ENCODE measurements at places on chromosomes 12 and 14. TPM values are rescaled to one million over a fixed set of nuclear protein-coding genes. Genes with fewer than 3 reads are reported as not detected.

Gene TMEM52B
- total RNA-seq, result 0.21 TPM

Gene GPR68
- 4.1 TPM for total RNA-seq

Gene DLGAP5
- total RNA-seq, result not detected

GRCh38 chr12:48132826-48133225 is 13.7 kb downstream of the PFKM start:
- H3K4me1 ChIP-seq, result no peaks in the 10 kb centered on the region
- H3K4me3 ChIP-seq, result no peak overlapping the region

DNA sequence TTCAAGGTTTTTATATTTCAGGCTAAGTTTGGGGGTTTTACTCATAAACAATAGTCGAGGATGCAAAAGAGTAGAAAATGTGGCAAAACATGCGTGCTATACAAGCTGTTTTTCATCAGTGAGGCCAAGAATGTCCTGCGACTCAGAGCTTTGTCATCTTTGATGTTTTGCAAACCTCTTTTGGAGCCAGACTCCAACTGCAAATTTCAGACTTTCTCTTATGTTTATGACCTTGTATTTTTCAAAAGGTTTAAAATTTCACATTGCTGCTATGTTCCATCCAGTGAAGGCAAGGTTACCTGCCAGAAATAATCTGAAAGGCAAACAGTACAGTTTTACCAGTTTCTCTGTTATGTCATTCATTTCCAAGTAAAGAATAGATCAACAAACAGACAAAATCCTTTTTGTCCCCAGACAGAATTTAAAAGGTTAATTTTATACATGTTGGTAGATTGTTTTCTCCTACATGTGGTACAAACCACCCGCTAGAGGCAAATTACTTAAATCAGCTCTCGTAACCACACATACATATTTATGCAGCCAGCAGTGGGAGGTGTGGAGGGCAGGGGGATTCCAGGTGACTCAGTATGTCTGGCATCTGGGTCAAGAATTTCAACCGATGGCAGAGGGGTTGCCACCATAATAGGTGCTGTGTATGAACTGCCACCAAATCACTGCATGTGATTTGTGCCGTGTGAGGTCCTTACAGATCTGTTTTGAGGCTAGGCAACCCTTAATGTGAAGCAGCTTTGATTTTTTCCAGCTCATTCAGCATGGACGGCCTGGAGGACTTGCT is 119.8 kb upstream of the CPM start:
- DNase-seq, result no peak
- no peaks in the 10 kb centered on the region for H3K27me3 ChIP-seq
- H3K4me3 ChIP-seq, result no peak overlapping the region
- H3K27ac ChIP-seq, result no peak overlapping the region

DNA sequence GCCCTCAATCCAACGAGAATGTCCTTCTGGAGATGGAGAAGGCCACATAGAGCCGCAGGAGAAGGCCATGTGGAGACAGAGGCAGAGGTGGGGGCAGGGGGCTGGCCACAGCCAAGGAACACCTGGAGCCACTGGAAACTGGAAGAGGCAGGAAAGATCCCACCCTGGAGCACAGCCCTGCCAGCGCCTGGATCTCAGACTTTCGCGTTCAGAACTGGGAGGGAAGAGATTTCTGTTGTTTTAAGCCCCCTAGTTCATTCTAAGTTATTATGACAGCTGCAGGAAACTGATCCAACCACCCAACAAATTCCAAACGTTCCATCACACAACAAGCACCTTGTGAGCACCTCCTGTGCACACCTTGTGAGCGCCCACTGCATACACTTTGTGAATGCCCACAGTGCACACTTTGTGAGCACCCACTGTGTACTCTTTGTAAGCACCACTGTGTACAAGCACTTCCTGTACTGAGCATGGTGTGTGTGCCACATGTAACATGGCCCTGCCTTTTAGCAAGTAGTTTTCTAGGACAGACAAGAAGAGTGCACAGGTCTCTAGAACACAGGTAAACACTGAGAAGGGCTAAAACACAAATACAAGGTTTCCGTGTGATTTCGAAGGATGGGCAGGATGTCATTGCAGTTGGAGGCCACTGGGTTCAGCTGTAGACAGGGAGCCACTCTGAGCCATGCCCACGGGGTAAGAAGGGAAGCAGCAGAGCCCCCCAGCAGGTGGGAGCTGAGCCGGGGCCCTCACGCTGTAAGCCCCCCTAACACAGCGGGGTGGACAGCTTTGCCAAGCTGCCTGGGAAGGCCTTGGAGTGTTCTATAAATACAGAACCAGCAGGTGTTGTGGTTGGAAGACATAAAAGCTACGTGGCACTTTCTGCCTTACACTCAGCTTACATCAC is 15.4 kb downstream of the RIMBP2 start:
- H3K4me1 ChIP-seq, result no peaks in the 10 kb centered on the region
- no peak overlapping the region for H3K4me3 ChIP-seq
- no peak for DNase-seq
- H3K36me3 ChIP-seq, result no peaks in the 10 kb centered on the region
- no peak overlapping the region for H3K27ac ChIP-seq

GRCh38 chr14:36717363-36717762 is 55.7 kb downstream of the PAX9 start:
- no peaks in the 10 kb centered on the region for H3K36me3 ChIP-seq
- no peak overlapping the region for H3K27ac ChIP-seq
- DNase-seq, result no peak
- no peak overlapping the region for H3K4me3 ChIP-seq
- H3K27me3 ChIP-seq, result no peaks in the 10 kb centered on the region

- H3K27me3 ChIP-seq, result peaks cover 7% of the 10 kb centered on the region
- no peak for DNase-seq
- H3K27ac ChIP-seq, result no peak overlapping the region
- no peaks in the 10 kb centered on the region for H3K4me1 ChIP-seq
- H3K36me3 ChIP-seq, result no peaks in the 10 kb centered on the region
Observed at GRCh38 chr12:52344111-52344510, 22.9 kb upstream of the KRT83 start.

GRCh38 chr12:53004582-53004981 is 1.7 kb upstream of the EIF4B start:
- no peak overlapping the region for H3K27ac ChIP-seq
- no peak overlapping the region for H3K4me3 ChIP-seq
- H3K4me1 ChIP-seq, result no peaks in the 10 kb centered on the region

DNA sequence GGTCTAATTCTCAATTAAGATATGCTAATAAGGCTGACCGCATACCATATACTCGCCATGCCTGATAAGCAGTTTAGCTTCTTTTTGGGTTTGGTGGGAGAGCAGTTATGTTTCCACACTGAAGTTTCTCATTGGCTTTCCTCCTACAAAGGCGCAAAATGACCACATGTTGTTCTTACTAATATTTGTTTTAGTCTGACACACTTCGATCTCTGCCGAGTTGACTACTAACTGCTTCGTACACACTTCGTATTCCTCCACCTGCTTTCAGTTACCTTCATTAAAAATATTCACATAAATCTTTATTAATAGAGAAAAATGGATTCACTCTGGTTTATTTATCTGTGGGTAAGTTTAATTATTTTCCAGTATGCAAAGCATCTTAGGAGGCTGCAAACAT is 41.7 kb downstream of the EMP1 start:
- no peaks in the 10 kb centered on the region for H3K4me1 ChIP-seq
- no peak for DNase-seq
- H3K36me3 ChIP-seq, result no peaks in the 10 kb centered on the region
- H3K4me3 ChIP-seq, result no peak overlapping the region
- no peaks in the 10 kb centered on the region for H3K27me3 ChIP-seq
- no peak overlapping the region for H3K27ac ChIP-seq

DNA sequence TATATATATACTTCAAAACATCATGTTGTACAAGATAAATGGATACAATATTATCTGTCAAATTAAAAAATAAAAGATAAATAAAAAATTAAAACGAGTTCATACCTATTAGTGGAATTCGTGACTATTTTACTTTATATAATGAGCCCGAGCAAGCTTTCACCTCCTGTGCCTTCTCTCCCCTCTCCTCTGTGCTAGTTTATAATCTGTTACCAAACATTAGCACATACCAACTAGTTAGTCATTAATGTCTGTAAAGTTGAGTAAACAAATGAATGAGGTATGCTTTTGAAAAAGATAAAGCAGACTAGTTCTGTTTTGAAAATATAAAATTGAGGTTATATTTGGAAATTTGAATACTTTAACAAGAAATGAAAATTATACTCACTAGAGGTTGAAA is 84.0 kb downstream of the LRRC9 start:
- H3K27me3 ChIP-seq, result no peaks in the 10 kb centered on the region
- no peak for DNase-seq
- no peaks in the 10 kb centered on the region for H3K36me3 ChIP-seq
- H3K4me3 ChIP-seq, result no peak overlapping the region
- H3K4me1 ChIP-seq, result no peaks in the 10 kb centered on the region
- no peak overlapping the region for H3K27ac ChIP-seq

GRCh38 chr14:52863334-52863700 is 71.9 kb upstream of the GNPNAT1 start:
- no peaks in the 10 kb centered on the region for H3K27me3 ChIP-seq
- no peak for DNase-seq
- H3K4me1 ChIP-seq, result peaks cover 23% of the 10 kb centered on the region
- no peaks in the 10 kb centered on the region for H3K36me3 ChIP-seq

GRCh38 chr12:111766608-111767361 is at the start of gene ALDH2:
Gene ALDH2, plus strand, starts transcription at chr12:111766933. Its CDS starts 50 bp downstream, at chr12:111766983.
- peaks cover 22% of the 10 kb centered on the region for H3K4me1 ChIP-seq
- peak within 1 kb of the TSS; percentile 87 for H3K27ac ChIP-seq

- no peak overlapping the region for H3K27ac ChIP-seq
- no peak overlapping the region for H3K4me3 ChIP-seq
- DNase-seq, result no peak
- no peaks in the 10 kb centered on the region for H3K4me1 ChIP-seq
Observed at GRCh38 chr12:75954041-75954440, 77.5 kb downstream of the PHLDA1 start.

DNA sequence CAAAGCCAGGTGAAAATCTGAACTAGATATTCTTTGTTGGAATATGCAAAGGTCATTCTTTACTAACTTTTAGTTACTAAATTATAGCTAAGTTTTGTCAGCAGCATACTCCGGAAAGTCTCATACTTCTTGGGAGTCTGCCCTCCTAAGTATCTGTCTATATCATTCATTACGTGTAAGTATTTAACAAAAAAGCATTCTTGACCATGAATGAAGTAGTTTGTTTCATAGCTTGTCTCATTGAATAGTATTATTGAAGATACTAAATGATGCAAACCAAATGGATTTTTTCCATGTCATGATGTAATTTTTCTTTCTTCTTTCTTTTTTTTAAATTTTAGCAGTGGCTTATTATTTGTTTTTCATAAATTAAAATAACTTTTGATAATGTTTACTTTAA is 9.8 kb upstream of the SPX start:
- no peak for DNase-seq
- no peaks in the 10 kb centered on the region for H3K4me1 ChIP-seq
- no peak overlapping the region for H3K4me3 ChIP-seq
- no peak overlapping the region for H3K27ac ChIP-seq

DNA sequence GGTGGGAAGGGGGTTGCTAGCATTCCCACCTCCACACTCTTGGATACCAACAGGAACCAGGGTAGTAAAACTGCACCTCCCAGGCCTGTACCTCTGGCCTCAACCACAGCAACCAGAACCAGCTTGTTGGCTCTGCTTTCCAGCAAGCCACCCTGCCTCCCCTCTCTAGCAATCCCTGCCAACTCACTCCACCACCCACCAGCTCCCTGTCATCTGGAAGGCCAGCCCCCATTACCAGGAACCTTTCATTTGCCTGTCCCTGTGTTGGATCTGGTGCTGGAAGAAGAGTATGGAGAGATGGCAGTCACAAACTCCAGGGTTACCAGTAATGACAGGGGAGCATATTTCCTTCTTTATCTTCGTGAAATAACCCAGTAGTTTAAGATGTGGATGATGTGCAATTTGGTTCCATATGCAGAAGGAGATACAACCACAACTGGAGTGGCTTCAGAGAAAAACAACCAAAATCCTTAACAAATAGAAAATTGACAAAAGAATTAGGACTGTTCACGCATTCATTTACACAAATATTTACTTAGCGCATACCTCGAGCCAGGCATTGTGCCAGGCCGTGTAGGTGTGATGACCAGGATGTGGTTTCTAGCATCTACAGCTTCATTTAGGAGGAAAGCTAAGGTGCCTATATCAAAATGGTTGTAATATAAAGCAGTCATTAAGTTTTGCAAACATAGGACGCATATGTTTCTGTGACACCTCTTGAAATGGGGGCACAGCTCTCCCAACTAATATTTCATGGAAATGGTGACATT is 3.4 kb downstream of the B4GALNT3 start:
- no peak overlapping the region for H3K4me3 ChIP-seq
- no peak overlapping the region for H3K27ac ChIP-seq
- peaks cover 6% of the 10 kb centered on the region for H3K4me1 ChIP-seq
- DNase-seq, result no peak
- H3K27me3 ChIP-seq, result no peaks in the 10 kb centered on the region

- H3K4me1 ChIP-seq, result no peaks in the 10 kb centered on the region
- H3K36me3 ChIP-seq, result no peaks in the 10 kb centered on the region
- no peaks in the 10 kb centered on the region for H3K27me3 ChIP-seq
- no peak overlapping the region for H3K4me3 ChIP-seq
- H3K27ac ChIP-seq, result no peak overlapping the region
Observed at GRCh38 chr12:113468365-113469223, 3.1 kb downstream of the LHX5 start.

DNA sequence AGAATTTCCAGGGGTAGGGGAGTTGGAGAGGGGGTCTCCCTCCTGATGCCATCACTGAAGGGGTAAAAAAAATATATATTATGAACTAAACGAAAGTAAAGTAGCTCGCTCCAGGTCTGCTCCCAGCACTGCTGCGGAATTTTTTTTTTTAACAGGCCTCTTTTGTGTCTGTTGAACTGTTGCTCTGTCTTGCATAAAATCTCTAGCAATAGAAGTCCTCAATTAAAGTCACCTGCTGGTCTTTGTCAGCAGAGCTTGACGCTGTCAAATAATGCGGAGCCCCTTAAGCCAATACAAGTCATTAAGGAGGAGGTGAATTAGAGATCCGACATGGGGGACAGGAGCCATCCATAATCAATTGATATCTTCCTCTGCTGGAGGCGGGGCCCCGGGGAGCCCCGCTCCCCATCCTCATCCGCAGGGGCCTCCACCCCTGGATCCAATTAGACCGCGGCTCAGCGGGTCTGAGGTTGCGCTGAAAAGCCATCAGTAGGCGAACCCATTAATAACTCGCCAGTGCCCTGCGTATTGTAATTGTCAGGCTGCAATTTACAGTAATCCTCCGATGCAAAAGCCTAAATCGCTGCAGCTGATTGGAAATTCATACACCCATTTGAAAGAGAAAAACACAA is 85.6 kb downstream of the DICER1 start:
- no peak for DNase-seq
- H3K36me3 ChIP-seq, result no peaks in the 10 kb centered on the region
- H3K27me3 ChIP-seq, result no peaks in the 10 kb centered on the region
- H3K4me3 ChIP-seq, result no peak overlapping the region
- H3K27ac ChIP-seq, result no peak overlapping the region

GRCh38 chr14:104938436-104938835 is 13.8 kb downstream of the PLD4 start:
- peaks cover 26% of the 10 kb centered on the region for H3K36me3 ChIP-seq
- no peaks in the 10 kb centered on the region for H3K27me3 ChIP-seq
- H3K4me1 ChIP-seq, result no peaks in the 10 kb centered on the region
- no peak for DNase-seq

- H3K4me1 ChIP-seq, result no peaks in the 10 kb centered on the region
- DNase-seq, result no peak
- no peak overlapping the region for H3K4me3 ChIP-seq
- H3K27me3 ChIP-seq, result peaks cover 15% of the 10 kb centered on the region
- no peak overlapping the region for H3K27ac ChIP-seq
Observed at GRCh38 chr12:130011611-130012385, 108.0 kb upstream of the TMEM132D start.

Data from tibial nerve (tissue), 4 donors.